ENCODE measurements at places on chromosomes 11 and 22.

GRCh38 chr22:34934261-34934660, 131.7 kb upstream of the ISX start:
- no peak for DNase-seq

DNA sequence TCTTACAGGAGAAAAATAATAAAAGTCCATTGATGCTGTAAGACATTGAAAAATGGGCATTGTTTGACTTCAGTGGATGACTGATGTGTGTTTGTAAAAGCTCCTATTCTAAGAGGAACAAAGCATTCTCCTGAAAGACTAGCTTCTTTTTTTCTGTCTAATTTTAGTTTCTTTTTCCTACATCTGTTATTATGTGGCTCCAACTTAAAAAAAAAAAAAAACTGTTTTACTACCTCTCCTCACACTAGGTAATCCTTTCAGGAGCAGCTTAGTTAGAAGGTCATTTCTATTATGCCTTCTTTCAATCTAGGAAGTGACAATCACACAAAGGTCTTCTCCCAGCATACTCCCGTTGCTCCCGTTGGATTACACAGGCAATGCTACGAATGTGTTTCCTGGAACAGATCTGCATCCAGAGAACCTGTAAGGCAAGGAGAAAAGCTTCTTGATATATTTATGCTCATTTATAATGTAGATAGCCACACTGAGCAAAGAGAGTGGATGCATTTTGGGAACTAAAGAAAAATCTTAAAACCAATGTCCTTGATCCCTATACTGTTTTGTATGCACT, 595.1 kb upstream of the CCDC179 start:
- no peak for DNase-seq

DNA sequence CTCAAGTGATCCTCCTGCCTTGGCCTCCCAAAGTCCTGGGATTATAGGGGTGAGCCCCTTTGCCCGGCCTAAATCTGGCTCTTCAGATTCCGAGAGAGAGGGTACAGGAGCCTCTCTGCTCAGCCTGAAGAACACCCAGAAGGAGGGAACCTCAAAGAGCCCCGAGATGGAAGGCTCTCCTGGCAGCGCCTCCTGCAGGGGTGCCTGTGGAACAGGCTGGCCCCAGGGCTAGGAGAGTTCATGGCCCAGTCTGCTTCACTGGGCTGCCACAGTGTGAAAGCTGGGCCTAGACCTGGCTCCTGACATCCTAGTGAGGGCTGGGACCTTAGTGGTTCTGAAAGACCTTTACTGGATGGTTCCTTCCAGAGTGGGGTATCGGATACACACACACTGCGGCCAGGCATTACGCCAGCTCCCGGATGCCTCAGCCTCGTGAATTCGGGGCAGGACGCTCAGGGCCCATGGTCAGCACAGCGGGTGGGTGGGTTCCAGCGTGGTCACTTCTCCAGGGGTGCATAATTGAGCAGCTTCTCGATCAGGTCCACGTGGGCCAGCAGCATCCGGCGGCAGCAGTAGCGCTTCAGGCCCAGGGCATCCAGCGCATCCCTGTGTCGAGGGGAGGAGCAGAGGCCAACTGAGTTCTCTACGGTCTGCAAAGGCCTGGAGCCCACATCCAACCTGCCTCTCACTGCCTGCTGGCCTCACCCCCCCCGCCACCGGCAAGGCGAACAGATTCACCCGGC, 2.3 kb downstream of the POLR2L start:
- DNase-seq = no peak

- no peak for DNase-seq
Measured at GRCh38 chr22:30273711-30274436, 7.2 kb upstream of the OSM start.

- no peak for DNase-seq
Measured at GRCh38 chr11:110162216-110162615, 69.0 kb downstream of the ZC3H12C start.

GRCh38 chr11:1935156-1936071, 11.7 kb upstream of the MRPL23 start:
- DNase-seq = no peak

- DNase-seq = no peak
Measured at GRCh38 chr11:28615542-28615941, 507.4 kb downstream of the METTL15 start.

GRCh38 chr11:71206186-71206585, 46.2 kb downstream of the SHANK2 start:
- no peak for DNase-seq

DNA sequence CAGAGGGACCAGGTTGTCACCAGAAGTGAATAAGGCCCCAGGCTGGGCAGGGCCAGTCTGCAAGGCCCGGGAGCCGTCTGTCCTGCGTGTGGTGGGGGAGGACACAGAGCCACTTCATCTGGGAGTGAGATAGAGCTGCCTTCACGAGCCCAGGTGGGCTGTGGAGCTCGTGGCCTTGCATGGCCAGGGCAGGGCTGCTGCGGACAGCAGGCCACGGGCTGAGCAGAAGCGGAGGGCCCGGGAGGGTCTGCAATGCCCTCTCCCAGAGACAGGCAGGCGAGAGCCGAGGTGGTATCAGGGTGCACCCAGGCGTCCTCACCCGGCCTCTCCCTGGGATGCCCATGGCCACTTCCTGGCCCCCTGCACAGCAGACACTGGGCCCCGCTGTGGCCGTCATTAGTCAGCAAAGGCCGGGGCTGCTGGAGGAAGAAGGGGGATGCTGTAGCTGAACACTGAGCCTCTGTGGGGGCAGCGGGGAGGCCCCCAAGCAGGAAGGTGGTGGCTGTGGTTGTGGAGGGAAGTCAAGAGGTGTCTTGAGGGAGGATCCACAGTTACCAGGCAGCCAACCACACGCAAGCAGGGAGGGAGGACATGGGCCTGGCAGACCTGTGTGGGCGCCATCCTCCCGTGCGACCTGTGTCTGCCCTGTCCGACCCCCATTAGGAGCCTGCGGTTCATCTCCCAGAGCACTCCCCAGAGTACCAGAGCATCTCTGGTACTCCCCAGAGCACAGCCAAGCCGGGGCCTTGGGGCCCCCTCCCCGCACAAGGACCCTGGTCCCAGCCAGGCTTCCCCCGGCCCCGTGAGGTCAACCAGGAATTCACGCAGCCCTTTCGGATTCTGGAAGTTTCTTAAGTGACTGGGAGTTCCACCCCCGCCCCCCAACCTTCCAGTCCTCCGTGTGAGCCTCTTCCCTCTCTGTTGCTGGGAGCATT, 1109.5 kb downstream of the BRD1 start:
- DNase-seq = no peak

- peak; percentile 34 for DNase-seq
Measured at GRCh38 chr22:42270176-42270509, 310 bp downstream of the TCF20 start.

DNA sequence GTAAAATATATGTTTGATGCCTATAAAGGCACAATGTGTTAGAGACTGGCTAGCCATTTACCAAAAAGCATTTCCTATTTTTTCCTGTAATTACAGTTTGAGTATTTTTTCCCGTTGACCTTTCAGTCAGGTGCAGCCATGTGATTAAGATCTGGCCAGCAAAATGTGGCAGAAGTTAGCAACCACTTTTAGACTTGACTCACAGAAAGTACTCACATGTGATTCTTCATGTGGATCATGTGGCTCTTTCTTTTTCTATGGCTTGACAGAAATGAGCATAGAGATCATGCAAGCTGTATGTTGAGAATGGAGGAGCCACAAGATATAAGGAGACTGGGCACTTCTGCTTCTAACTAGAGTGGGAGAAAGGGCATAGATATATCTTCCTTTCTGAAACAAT, 27.3 kb upstream of the RAB38 start:
- DNase-seq = no peak

DNA sequence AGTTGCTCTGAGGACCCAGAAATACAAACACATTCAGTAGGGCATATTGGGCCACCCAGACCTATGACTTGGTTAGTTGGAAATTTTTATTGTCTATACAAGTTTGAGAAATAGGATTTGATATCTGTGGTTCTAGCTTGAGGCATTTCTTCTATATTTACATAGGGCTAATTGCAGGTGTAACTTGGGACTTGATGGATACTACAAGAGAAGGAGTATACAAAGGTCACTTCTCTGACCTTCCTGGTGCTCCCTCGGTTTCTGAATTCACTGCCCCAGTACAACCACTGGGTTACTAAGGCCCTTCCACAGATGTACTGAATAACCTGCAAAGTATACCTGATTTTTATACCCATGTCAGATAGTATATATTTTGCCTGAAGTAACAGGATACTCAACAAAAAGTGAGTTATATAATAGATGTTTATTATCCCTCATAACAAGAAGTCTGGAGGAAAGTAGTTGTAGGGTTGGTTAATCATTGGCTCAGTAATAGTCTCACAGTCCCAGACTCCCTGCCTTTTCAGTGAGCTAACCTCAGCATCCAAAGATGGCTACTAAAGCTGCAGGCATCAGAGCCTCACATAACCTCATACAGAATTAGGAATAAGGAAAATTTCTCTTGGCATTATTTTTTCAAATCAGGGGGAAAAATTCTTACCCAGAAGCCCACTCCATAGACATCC, 8.8 kb upstream of the PGR start:
- no peak for DNase-seq

GRCh38 chr11:107651672-107652071, 60.2 kb downstream of the SLN start:
- no peak for DNase-seq

DNA sequence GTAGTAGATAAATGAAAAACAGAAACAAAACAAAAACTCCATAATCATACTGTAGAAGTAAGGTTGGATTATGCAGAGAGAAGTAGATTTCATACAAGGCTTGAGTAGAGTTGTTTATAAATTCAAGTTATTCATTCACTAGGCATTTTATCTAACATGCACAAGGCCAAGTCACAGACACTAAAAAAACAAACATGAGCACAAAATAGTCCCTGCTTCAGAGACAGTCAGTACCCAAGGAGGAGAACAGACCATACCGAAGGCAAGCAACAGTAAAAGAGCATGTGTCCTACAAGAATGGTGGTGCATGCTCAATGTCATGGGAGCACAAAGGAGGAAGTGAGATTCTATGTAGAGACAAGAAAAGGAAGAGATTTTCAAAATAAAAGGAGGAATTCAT, 796.5 kb upstream of the LRRC4C start:
- no peak for DNase-seq

- DNase-seq = no peak
Measured at GRCh38 chr22:25754527-25755202, 12.7 kb downstream of the MYO18B start.

DNA sequence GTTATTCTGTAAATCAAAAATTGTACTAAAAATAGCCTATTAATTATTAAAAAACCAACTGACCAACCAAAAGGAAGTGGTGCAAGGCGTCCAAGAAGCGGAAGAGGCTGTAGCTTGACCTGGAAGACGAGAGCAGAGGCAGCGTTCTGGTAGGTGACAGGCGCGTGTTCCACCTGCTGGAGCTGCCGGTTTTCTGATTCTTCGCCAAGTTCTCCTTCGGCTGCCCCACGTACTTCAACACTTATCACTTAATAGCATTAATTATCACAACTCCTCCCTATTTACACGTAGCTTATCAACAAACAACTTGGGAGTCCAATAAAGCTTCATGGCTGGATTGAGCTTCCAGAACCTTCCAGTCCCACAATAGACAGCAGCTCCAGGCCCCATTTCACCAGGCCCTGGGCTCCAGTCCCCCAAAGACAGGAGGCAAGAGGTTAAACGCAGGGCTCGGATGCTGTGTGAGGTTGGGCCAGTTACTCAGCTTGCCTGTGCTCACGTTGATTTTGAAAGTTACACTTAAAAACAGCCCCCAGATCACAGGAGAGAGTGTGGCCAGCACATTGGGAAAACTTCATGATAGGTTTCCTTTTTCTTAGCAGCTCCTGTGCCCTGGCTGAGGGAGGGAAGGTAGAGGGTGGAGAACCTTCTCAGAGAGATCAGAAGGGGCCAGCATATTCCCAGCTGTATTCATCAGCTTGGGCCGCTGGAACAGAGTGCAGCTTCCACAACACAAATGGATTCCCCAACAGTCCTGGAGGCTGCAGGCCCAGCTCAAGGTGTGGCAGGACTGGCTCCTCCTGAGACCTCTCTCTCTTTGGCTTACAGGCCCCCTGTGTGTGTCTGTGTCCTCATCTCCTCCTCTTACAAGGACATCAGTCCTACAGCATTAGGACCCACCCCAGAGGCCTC, 54.2 kb upstream of the FGF3 start:
- no peak for DNase-seq

- peak; percentile 9 for DNase-seq
Measured at GRCh38 chr11:12598330-12599256, 75.6 kb upstream of the TEAD1 start.

GRCh38 chr11:121207485-121208115, 85.0 kb upstream of the SC5D start:
- DNase-seq = no peak

- peak; percentile 85 for DNase-seq
Measured at GRCh38 chr11:59216641-59217564, 4.2 kb upstream of the MPEG1 start.

GRCh38 chr11:93220078-93220477, 22.3 kb upstream of the SLC36A4 start:
- no peak for DNase-seq
